GM23338 (cell line): ENCODE measurements at places on chromosomes 3 and 15. TPM values are rescaled to one million over a fixed set of nuclear protein-coding genes. Genes with fewer than 3 reads are reported as not detected.
A peak's percentile ranks its signal among the peaks of the same experiment; 100 is the strongest.

- H3K4me1 ChIP-seq = peaks cover 3% of the 10 kb centered on the region; the same call in 1 of the 2 replicates
- DNase-seq = no peak
- H3K27me3 ChIP-seq = no peaks in the 10 kb centered on the region
These were observed 13.7 kb upstream of the HEG1 start for GRCh38 chr3:125069452-125069851.

DNA sequence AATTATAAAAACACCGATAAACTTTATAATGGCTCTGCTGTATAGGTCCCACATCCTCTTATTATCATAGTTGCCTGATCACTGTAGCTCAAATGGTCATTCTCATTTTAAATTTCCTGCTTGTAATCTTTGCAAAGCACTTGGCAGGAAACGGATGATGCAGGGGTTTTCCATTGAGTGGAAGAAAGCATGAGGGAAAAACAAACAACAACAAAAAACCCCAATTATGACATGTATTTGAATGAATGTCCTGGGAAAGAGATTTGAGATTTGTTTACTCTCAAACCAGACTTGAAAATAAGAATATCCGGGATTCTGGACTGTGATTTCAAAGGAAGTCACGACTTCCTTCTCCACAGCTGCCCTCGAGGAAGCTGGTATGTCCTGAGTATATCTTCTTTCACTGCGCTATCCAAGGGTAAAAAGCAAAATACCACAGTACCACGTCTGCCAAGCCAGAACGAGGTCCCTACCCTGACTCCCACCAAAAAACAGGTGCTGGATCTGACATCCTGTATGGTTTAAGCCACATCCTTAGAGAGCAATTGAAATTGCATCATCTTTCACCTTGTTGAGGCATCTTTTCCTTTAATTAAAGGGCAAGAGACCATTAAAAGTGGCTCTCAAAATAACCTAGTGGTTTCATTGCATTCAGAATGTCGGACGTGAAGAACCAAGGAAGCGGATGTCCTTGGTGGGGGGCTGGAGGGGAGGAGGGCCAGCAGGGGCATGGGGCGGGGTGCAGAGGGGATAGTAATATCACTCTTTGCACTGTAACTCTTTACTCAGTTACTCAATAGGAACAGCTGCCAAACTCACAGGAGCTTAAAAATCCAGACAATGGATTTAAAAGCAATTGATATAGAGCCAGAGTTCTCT, 13.5 kb upstream of the TIPIN start:
- peaks cover 12% of the 10 kb centered on the region for H3K4me1 ChIP-seq
- no peaks in the 10 kb centered on the region for H3K27me3 ChIP-seq
- H3K36me3 ChIP-seq = no peaks in the 10 kb centered on the region
- no peak overlapping the region for H3K4me3 ChIP-seq
- H3K27ac ChIP-seq = peak overlapping the region; percentile 67

- no peak overlapping the region for H3K4me3 ChIP-seq
- peaks cover 15% of the 10 kb centered on the region for H3K36me3 ChIP-seq
- no peak overlapping the region for H3K27ac ChIP-seq
- H3K4me1 ChIP-seq = peaks cover 10% of the 10 kb centered on the region
These were observed 4.8 kb downstream of the LPCAT4 start for GRCh38 chr15:34362047-34362773.

GRCh38 chr3:188869628-188870027, 302.1 kb upstream of the TPRG1 start:
- no peaks in the 10 kb centered on the region for H3K36me3 ChIP-seq
- H3K4me3 ChIP-seq = no peak overlapping the region
- no peak for DNase-seq
- H3K27me3 ChIP-seq = no peaks in the 10 kb centered on the region

- H3K4me1 ChIP-seq = no peaks in the 10 kb centered on the region
- no peak for DNase-seq
- no peaks in the 10 kb centered on the region for H3K27me3 ChIP-seq
- H3K36me3 ChIP-seq = no peaks in the 10 kb centered on the region
- no peak overlapping the region for H3K4me3 ChIP-seq
These were observed 51.8 kb downstream of the CHST2 start for GRCh38 chr3:143171141-143171980.

ANKUB1 gene
- not detected in 2 replicates for total RNA-seq

DNA sequence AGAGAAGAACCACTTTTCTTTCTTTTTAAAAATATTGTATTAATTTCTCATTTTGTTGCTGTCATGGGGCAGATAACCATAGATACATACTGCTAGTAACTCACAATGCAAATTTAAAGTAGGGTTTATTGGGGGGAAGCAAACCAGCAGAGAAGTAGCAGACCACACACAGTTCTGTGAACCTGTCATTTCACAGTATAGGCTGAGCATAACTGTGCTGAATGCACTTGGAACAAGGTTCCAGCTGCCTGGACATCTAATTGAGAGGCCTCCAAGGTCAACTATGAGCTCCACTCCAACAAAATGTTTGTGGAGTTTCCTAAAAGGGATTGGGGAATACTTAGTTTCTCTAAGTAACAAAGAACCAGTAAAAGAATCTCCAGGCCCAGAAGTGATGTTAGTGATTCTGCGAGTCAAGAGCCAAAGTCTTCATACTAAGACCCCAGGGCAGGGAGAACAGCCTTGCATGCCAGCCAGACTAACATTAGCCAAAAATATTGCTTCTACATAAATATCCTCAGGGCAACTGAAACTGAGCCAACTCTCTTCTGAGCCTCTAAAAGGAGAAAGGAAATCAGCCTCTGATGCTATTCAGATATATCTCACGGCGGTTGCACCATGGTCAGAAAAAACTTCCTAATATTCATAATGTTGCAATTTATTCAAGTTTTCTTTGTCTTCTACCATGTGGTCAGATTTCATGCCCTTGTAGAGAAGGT, 856.4 kb upstream of the ALCAM start:
- DNase-seq = no peak
- 0 out of 2 replicates have a peak, but pooled peaks cover 10% of the 10 kb centered on the region for H3K36me3 ChIP-seq
- no peaks in the 10 kb centered on the region for H3K4me1 ChIP-seq
